ENCODE measurements at places on chromosomes 16 and 17.

DNA sequence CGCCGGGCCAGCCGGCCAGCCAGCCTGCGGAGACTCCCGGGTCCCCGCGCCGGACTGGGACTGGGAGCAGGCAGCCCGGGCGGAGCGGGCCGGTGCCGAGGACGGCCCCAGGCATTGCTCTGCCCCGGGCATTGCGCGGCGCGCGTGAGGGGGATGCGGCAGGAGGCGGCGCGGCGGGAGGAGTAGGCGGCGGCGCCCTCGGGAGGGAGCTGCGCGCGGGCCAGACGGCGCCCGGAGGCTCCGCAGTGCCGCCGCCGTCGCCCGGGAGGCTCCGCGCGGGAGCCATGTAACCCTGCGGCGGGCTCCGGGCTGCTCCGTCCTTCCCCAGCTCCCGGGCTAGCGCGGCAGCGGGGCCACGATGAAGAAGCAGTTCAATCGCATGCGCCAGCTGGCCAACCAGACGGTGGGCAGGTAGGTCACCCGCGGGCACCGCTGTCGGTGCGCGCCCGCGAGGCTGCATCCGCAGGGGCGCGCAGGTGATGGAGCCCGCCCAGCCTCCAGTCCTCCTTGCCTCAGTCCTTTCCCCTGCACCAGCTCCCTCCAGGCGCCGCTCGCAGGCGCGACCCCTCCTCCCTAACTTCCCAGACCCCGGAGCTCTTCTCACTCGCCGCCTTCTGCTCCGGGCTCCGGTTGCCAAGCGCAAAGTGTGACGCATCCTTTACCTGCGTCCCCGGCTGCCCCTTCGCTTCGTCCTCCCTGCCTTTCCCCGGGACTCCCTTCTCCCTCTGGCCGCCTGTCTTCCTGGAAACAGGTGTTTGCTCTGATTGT, at the start of gene ARHGAP44:
ARHGAP44 (plus strand) TSS at position 18 of the 768 bp plus-strand sequence; CDS start at position 359, 341 bp downstream.
- DNase-seq = no peak

DNA sequence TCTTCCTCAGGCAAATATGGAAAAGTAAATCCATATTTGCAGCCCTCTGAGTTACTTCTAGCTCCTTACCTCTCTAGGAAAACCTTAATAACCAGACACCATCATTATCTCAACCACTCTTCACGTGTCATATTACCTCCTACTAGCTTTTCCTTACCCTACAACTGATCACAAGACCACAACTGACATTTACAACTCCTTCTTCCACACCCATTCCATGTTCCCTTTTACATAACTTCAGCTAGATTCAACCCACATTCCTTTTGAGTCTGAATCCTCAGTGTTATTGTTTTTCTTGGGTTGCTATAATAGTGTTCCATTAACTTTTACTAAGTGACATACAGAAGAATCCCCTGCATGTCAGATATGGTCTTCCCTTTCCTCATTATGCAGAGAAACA, 4.7 kb upstream of the OR1E2 start:
- no peak for DNase-seq

GRCh38 chr17:77935121-77935571, 23.4 kb upstream of the TNRC6C start:
- no peak for DNase-seq

DNA sequence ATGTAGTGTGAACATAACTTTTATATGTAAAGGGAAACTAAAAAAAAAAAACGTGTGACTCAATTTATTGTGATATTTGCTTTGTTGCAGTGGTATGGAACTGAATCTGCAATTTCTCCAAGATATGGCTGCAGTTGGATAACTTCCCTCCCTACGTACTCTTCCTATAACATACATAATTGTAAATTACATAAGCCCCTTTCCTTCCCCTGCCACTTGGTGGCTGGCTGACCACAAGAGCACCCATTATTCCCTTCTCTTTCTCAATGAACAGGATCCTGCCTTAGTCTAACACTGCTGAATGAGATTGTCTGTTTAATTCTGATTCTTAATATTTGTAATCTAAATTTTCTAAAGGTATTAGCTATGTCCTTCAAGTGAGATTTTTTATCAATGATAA, 27.8 kb downstream of the CCL4 start:
- no peak for DNase-seq

DNA sequence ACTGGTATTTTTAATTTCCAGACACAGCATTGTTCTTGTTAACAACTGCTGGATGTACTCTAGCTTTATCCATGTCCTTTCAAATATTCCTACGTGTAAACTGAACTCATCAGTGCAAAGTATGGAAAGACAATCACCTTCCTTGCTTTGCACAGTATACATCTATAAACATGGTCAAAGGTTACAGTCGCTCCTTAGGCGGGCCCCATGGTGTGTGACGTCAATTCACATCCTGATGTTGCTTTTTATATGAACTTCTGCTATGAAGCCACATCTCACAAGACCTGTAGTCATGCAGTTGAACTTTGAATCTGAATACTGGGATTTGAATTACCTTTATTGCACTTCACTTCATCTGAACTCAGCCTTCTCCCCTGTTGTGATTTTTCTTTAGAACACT, 447.6 kb upstream of the PSMD7 start:
- no peak for DNase-seq

DNA sequence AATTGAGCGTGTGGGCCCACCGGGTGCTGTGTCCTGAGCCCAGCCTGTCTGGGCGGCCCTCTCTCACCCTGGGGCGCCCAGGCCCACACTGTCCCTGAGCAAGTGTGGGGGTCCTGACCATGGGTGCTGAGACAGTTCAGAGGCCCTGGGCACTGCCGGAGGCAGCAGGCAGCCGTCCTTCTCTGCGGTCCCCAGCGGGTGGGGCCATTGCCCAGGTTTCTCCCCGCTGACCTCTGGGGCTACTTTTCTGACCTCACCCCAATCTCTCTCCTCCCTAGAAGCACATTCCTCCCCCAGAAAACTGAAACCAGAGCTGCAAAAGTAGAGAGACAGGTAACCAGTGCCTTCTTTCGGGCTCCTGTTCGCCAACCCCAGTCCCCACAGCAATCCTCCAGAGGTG, 36.0 kb upstream of the PVALEF start:
- DNase-seq = no peak

DNA sequence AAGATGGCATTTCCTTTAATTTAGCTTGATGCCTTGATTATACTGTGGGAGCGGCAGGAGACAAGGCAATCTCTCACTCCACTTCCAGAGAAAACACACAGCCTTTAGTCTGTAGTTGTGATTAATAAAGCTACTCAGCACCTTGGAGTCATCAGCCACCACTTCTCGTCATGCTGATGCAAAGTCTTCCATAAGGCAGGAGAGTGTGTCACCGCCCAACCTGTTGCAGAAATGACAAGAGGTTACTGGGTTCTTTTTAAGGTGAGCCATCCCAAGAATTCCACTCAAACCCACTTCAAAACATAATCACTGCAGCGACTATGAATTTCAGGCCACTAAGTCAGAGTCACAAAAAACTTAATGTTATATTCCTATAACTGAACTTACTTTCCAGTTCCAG, 223.9 kb upstream of the TOX3 start:
- no peak for DNase-seq

DNA sequence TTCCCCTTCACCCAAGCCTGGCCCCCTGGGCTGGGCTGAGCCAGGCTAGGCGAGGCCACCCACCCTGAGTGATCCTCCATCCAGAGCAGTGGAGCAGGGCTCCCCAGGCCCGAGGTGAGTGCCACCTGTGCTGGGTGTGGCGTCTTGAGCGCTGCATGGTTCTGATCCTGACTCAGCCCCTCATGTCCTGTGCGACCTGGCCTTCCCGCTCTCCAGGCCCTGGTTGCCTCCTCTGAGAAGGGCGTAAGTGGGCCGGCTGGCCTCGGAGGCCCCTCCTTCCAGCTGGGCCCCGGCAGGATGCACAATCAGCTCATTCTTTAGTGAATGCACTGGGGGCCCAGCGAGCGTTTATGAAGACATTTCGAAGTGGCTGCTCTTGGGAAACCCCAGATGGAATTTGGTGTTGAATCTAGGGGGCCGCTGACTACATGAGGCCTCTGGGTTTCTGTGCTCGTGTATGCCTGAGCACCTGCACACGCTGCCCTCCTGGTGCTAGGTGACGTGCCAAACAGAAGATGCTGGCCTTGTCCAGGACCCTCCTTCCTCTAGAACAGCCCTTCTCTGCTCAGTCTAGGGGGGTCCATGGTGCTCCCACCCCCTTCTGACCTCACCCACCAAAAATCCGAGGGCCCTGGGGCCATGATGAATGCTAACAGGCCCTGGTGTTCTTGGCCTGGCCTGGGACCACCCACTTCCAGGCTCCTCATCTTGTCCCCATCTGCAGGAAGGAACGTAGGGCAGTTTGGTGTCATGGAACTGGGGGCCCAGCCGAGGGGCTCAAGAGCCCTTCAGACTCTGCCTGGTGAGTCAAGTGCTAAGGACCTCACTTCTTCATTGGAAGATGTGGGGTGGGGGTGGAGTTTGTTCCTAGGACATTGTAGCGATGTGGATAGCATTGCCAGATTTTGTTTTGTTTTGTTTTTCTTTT, 3.6 kb upstream of the TMEM92 start:
- no peak for DNase-seq

- no peak for DNase-seq
Measured at GRCh38 chr16:24427840-24428239, 111.5 kb upstream of the RBBP6 start.

- no peak for DNase-seq
Measured at GRCh38 chr17:58920773-58921172, 165.1 kb downstream of the PPM1E start.

DNA sequence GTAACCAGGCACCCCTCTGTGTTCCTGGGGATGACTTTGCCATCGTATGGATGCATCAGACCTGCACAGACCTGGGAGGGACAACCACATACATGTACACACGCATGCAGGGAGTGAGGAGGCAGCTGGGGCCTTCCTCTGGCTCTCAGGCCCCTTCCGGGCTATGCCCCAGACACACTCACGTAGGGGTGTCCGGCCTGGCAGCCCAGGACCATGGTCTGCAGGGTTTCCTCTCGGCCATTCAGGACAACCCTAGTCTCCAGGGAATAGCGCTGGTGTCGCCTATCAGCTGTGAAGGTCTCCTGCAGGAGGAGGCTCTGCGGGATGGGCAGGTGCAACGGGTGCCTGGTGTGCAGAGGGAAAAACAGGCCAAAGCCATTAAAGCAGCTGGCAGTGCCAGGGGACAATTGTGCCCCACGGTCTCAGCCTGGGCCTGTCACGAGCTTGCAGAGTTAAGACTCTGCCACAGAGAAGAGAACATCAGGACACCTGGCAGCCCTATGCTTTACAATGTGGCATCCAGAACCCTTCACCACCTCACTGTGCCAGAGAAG, 101.4 kb downstream of the RMI2 start:
- no peak for DNase-seq

DNA sequence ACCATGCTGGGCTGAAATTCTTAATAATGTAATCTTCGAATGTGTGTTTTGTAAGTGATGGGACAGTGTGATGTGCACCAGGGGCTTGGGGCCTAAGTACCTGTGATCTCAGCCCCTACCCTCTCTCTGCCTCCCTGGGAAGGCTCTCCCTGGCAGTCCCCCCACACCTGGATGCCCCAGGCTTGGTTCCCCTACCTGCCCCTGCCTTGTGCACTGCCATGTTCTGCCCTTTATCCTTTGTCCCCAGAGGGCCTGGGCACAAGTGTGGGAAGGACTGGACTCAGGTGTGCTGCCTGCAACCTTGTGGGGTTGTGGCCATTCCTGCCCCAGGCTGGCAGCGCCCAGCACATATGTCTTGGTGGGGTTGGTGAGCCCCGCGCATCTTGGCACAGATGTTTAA, 55.4 kb upstream of the CREBBP start:
- no peak for DNase-seq

Data from T-cell (primary cell).